ENCODE measurements at places on chromosomes 5 and 9.

- no peak for DNase-seq
Observed at GRCh38 chr5:4720831-4721230, 419.3 kb upstream of the ADAMTS16 start.

DNA sequence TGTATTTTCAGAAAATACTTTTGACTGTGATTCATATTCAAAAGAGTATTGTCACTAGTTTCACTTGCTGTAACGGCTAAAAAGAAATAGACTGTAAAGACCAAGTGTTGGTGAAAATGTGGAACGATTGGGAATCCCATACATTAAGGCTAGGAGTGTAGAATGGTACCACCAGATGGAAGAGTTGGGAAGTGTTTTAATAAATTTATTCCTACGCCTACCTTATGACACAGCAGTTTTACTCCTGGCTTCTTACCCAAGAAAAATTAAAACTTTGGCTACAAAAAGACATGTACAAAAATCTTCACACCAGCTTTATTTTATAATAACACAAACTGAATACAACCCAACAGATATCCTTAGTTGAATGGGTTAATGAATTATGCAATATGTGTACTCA, 256.2 kb downstream of the TAF11L14 start:
- DNase-seq, result no peak

- DNase-seq, result no peak
Observed at GRCh38 chr9:133207021-133207531, 2.0 kb downstream of the OBP2B start.

- no peak for DNase-seq
Observed at GRCh38 chr5:84383296-84383815, 1.3 kb downstream of the EDIL3 start.

DNA sequence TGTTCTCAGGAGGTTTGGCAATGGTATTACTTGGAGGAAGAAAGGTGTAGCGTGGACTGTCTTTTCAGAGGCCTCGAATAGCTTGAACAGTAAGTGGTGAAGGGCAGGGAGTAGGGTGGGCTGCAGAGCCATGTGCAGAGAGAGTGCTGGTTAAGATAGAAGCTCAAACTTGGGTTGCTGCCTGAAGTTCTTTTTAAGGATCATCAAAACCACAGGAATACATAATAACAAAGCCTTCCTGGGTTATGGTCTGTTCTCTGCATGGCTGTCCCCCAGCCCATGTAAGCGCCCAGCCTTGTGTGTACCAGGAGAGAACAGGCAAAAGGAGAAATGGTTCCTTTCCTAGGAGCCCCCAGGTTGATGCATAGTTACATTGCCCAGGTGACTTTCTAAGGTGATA, 43.9 kb downstream of the RCL1 start:
- DNase-seq, result no peak

- peak; percentile 46 for DNase-seq
Observed at GRCh38 chr5:78162253-78162862, 132.1 kb downstream of the AP3B1 start.

- DNase-seq, result no peak
Observed at GRCh38 chr5:56356121-56356835, 123.1 kb upstream of the ANKRD55 start.

DNA sequence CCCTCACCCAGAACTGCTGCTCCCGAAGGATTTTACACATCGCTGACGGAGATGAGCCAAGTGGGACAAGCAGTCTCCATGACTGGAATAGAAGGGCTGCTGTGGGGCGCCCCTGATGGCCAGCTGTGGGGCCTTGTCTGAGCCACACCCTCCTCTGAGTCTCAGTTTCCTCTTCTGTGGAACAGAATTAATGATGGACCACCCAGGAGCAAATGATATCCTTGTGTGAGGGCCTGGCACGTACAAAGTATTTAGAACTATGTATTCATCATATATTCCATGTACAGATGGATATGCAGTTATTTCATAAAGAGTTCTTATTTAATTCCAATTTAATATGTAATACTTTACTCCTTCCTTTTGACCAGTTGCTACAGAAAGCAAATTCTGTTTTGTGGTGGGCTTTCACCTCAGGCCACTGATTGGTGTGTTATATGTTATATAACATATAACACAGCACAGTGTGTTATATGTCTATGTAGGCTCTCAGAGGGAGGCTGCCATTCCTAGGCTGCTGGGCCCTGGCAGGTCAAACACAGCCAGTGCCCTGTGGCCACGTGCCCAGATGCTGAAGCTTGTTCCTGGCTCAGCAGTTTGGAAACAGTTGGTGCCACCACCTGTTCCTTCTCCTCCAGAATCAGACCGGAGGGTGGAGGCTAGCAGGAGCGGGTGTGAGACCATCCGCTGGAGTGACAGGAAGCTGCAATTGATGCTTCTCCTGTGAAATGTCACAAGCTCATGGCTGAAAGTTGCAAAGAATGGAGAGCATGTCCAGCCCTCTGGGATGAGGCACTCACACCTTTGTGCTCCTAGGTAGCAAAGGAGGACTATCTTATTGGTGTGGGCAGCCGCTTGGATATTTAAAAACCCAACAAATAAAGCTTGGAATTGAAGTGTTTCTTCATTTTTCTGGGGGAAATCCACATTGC, 4.4 kb upstream of the FGD3 start:
- peak; percentile 23 for DNase-seq

- no peak for DNase-seq
Observed at GRCh38 chr5:150626853-150627276, 13.6 kb upstream of the SYNPO start.

GRCh38 chr5:84080908-84081307, 303.8 kb downstream of the EDIL3 start:
- no peak for DNase-seq

DNA sequence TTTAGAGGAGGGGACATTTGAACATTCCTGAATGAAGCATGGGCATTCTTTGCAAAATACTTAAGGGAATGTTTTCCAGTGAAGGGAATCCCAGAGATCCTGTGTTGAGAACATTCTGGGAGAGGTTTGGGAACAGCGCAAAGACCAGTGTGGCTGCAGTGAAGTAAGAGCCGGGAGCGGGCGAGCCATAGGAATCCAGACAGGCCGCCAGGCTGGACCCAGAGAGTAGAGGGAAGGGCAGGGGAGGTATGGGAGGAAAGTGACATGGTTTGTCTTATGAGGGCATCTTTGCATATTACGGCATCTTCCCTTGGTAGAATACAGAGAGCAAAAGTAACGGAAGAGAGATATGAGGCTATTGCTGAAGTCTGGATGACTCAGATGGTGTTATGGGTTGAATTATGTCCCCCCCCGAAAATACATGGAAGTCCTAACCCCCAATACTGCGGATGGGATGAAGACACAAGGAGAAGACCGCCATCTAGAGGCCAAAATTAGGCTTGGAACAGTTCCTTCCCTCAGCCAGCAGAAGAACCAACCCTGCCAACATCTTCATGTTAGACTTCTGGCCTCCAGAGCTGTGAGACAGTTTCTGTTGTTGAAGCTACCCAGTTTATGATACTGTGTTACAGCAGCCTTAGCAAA, 268.2 kb downstream of the MAST4 start:
- DNase-seq, result peak; percentile 40

GRCh38 chr5:13989832-13990231, 45.3 kb upstream of the DNAH5 start:
- no peak for DNase-seq

DNA sequence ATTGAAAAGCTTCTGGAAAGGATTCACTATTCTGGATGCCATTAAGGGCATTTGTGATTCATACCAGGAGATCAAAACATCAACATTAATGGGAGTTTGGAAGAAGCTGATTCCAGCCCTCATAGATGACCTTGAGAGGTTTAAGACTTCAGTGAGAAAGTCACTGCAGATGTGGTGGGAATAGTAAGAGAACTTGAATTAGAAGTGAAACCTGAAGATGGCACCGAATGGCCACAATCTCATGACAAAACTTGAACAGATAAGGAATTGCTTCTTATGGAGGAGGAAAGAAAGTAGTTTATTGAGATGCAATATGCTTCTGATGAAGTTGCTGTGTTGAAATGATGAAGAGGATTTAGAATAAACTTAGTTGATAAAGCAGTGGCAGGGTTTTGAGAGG, 254.6 kb upstream of the SLC24A2 start:
- no peak for DNase-seq

GRCh38 chr9:32965999-32966722, 35.3 kb downstream of the APTX start:
- no peak for DNase-seq

DNA sequence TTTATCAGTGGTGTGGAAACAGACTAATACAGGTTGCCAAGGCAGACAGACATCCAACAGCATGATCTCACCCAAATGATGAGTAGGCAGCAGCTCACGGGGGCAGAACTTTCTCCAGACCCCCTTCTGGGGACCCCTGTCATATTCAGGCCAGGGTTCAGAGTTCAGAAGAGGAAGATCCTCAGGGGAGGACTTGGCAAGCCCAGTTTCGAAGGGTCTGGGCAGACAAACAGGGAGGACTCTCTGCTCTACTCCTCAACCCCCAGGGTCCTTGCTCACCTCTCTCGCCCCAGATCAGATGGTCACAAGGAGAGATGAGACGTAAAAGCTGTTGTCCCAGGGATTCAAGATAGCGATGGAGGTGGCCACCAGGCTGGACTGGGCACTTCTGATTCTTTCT, 215.1 kb upstream of the MVB12B start:
- no peak for DNase-seq

GRCh38 chr9:70137577-70137976, 93.9 kb downstream of the MAMDC2 start:
- DNase-seq, result no peak

GRCh38 chr5:100722657-100723056, 180.4 kb downstream of the ST8SIA4 start:
- DNase-seq, result no peak

GRCh38 chr5:37860206-37860605, 20.4 kb upstream of the GDNF start:
- peak; percentile 23 for DNase-seq
